RCC 7860 (cell line): ENCODE measurements at places on chromosomes 6 and 20.
A peak's percentile ranks its signal among the peaks of the same experiment; 100 is the strongest.

DNA sequence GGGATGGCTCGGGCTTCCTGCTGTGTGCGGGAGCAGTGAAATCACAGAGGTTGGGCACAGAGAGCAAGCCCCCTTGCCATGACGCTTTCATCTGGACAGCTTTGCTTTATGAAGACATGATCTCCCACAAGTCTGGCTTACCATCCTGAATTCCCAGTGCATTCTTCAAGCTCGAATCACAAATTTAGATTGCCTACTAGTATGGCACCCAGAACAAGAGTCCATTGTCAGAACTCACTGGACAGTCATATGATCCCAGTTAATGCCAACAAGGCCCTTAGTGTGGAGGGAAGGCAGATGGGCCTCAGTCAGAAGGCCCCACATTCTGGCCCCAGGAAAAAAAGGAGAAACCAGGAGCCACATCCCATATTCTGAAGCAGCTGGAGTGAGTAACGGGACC lies 147.3 kb upstream of the FOXQ1 start:
- DNase-seq: peak; percentile 11

DNA sequence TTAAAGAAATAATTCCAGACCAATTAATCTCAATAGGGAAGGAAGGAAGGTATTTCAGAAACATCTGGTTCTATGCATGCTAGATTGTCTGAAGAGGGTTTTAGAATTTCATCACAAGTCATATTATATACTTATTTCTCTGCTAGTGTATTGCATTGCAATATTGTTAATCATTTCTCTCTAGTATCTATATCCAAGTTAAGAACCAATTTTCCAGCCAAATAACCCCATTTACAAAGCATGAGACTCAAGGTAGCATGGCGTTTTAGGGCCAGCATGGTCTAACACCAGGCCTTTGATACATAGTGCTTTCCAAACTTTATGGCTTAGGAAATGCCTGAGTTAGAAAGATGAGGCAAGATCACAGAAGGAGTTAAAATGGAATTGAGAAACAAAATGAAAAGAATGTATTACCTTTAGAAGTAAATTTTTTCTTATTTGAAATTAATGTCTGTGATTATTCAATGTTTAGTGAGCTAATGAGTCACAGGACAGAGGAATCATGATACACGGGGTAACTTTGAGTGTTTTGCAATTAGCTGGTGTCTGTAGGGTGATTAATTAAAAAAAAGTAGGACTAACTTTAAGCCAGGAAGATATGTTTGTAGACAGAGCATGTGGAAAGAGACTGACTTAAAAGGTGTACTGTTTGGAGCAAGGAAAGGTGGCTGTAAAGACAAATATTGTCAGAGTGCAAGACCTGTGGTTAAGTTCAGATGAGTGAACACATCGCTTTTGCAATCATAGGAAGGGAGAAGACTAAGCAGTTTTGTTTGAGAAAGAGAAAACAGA lies 1006.2 kb upstream of the CITED2 start:
- DNase-seq: no peak

GRCh38 chr20:1805161-1805581 lies 90.0 kb upstream of the SIRPA start:
- no peak for DNase-seq

GRCh38 chr6:42762426-42762859 lies 16.5 kb upstream of the TBCC start:
- no peak for DNase-seq

DNA sequence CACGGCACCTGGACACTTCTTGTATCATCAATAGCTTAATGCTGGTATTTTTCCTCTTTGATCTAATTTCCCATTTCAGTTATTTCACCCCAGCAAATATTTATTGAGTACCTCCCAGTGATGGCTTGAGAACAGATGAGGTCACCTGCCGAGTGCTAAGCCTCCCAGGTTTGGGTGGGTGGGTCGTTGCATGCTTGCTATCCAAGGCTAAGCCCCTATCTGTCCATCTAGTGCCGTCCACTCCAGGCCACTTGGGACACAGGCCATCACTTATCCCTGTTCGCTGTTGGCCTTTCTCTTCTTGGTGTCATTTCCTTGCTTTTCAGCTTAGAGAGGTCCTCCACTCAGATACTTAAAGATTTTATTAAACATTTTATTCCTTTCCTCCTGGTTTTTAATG lies 10.8 kb upstream of the NNAT start:
- no peak for DNase-seq

DNA sequence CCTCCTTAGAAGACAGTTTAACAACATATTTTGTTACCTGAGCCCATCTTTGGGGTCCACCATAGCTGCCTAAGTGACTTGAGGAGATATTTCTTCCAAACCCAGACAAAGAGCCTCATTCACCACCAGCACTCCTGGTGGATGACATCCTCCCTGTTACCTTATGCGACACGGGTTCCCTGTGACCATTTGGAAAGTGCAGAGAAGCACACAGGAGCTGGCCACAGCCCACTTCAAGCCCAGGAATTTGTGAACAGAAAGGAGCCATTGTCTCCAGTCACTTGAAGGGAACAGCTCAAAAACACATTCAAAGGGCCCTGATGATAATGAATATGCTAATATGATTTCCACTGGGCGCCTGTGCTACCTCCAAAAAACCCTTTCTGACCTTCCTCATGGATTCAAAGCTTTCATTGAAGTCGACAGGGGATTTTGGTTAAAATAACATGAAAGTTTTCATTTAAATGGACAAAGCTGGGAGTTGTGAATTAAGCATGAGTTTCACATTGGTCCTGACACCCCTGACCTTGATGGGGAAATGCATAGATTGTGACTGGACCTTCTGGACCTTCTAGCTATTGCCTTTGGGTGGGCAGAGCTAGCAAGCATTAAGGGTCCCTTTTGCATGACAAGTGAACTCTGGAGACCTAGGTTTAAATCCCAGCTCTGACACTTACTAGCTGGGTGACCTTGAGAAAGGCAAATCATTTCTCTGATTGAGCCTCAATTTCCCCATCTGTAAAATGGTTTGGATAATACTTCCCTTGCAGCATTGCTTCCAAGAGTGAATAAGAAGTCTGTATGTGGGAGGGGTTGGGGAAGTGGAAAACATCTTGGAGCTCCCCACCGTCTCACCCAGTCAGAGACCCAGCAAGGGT lies 83.3 kb upstream of the SIRPA start:
- no peak for DNase-seq

DNA sequence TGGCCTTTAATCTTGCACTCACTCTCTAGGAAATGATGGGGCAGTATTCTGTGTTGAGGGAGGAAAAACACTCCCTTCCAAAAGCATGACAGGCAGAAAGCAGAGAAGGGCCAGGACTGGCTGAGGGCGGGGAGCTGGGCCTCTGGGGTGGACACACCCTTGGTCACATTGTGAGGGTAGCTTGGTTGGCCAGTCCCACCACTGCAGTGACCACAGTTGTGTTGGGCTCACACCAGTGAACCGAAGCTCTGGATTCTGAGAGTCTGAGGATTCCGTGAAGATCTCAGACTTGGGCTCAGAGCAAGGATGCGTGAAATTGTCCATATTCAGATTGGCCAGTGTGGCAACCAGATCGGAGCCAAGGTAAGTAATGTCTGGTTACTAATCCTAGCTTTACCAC lies at the start of gene TUBB1:
Gene TUBB1, plus strand, starts transcription at position 213 of the 400 bp plus-strand sequence. Its CDS starts 94 bp downstream, at position 307.
- DNase-seq: no peak

DNA sequence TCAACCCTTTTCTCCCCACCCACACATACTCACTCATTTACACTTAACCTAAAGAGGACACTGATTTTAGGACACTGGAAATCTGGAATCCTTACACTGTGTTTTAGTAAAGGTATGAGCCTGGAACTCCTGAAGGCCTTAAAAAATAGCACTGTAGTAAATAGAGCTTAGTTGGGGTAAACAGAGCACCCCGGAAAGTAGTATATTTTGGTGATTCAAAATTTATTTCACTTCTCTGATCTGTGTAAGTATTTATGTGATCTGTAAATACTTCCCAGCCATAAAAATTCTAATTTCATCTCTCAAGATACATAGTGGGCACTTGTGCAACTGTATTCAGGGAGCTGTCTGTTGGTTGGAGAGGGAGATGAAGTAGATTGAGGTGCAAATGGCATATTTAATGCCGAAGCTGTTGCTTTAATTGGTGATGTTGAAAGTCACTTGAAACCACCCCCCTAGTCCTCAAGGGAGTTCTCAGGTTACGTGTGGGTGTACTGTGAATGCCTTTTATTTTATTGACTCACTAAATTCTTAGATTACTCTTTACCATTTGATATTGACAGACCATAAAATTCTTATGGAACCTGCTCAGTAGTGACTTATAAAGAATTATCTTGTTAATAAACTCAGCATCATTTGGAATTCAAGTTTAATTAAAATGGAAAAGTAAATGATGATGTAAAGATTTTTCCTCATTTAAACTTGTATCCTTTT lies 154.9 kb downstream of the SOX4 start:
- DNase-seq: no peak

GRCh38 chr6:96795481-96795880 lies 41.8 kb downstream of the GPR63 start:
- no peak for DNase-seq

- DNase-seq: no peak
These were observed 431.5 kb upstream of the ARID1B start for GRCh38 chr6:156345700-156346099.

- DNase-seq: no peak
These were observed 131.6 kb downstream of the OGFRL1 start for GRCh38 chr6:71420095-71420692.

- DNase-seq: no peak
These were observed 75.6 kb downstream of the MMS22L start for GRCh38 chr6:97207383-97207782.

GRCh38 chr6:137661601-137662000 lies 167.4 kb upstream of the OLIG3 start:
- no peak for DNase-seq

- DNase-seq: no peak
These were observed 2.8 kb downstream of the EBF4 start for GRCh38 chr20:2695206-2695983.

DNA sequence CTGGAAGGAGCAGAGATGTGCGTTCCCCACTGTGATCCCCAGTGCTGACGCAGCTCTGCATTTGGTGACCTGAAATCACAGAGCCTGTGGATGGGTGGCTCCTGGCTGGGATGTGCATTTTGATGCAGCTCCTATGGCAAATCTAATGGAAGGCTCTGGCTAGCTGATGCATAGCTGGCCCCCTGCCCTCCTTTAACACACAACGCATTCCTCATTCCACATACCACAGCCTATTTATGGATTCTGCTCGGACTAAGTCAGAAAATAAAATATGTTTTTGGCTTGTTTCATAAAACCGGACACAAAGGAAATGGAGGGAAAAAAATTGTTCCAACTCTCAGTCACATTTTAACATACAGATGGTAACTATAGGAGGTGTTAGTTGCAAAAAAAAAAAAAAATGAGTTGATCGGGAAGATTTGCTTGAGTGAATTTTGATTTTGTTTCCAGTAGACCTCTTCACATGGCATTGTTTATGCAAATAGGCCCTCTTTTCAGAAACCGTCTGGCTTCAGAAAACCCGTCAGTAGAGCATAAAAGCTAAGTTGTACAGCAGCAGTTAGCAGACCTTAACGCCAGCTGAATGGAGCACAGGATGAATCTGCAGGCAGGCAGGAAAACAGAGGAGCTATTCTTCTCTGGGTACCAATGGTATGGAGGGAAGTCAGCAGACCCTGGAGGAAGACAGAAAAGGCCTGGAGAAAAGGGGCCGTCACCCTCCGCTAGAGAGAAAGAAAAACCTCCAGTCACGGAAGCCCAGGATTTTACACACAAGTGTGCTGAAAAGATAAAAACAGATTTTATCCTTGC lies 215.4 kb downstream of the HDGFL1 start:
- no peak for DNase-seq

- no peak for DNase-seq
These were observed 198.2 kb upstream of the ID4 start for GRCh38 chr6:19638931-19639330.

DNA sequence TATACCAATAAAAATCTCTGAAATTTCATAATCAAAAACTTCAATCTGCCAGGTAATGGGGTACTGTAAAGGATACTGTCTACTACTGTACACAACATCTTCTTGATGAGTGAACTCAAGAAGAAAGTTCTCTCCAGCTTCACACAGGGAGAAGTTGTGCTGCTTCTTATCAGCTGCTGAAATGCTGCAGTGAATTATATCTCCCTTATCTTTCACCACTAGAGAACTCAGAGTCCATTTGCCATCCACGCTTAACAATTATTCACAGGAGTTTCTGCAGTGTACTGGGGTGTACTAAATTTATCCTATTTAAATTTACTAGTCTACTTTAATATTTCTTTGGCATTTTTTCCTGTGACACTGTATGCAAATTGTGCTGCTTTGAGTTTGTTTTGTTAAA lies 384.8 kb downstream of the TFAP2B start:
- no peak for DNase-seq
